ENCODE measurements at places on chromosomes 12 and 14.

DNA sequence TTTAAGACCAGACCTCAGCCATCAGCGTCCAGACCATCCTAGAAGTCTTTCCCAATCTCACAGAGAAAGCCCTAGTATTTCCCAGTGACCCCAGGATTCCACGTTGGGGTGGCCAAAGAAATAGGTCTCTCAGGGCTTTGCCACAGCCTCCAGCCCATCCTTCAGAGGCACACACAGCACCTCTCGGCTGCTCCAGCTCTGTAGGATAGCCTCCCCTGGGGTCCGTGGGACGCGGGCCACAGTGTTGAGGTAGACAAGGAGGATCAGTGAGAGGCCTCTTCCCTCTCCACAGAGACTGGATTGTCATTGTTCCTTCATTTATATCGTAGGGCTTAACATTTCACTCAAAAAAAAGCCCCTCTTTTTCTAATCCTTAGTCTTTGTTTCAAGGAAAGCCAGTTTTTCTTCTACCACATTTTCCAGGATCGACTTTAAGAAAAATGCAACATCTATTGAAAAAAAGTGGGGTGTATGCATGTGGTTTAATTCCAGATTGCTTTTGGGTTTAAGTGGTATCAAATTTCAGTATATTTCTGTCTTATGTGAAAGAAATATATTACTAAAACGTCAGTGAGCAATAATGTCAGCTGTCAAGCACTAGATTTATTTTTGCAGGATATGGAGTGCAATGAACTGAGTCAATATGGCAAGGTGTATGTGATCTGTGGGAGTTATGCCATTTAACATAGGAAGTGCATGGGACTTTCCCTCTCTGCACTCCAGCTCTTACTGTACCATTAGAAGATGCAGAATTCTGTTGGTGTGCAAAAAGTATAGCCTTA is 187.5 kb downstream of the MSRB3 start:
- no peak for DNase-seq

GRCh38 chr12:97797473-97797872 is 334.9 kb downstream of the RMST start:
- no peak for DNase-seq

DNA sequence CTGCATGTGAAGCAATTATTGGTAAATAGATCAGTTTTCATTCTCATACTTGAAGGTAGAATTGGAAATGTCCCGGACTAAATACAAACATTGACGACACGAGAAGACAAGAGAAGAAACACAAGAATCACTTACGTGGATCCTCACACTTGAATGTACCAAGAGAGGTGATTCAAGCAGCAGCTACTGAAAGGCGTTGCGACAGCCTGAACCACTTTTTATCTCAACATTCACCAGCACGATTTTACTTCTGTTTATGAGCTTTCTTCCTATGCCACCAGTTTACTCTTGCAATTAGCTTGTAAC is 3.6 kb upstream of the FZD10 start:
- no peak for DNase-seq

DNA sequence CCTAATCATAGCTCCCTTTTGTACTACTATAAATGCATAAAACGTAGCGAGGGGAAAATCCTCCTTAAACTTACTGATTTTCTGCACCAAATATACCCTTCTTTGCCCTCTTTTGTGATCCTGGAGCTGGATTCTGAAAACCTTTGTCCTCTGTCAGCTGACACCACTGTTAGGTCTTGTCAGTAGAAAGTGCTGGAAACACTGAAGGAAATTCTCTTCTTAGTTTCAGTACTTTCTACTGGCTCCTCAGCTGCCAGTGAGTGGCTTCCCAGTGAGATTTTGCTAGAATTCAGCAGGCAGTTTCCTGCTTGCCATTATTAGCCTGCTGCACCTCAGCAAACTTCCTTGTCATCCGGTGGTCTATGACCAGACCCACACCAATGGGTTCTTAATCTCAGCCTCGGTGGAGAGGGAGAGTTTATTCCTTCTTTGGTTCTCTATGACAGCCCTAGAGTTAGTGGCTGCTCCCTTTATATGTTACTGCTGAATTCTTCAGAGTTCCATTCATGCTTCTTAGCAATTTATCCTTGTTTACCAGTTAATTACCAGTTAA is 476.2 kb downstream of the FSCB start:
- DNase-seq = no peak

DNA sequence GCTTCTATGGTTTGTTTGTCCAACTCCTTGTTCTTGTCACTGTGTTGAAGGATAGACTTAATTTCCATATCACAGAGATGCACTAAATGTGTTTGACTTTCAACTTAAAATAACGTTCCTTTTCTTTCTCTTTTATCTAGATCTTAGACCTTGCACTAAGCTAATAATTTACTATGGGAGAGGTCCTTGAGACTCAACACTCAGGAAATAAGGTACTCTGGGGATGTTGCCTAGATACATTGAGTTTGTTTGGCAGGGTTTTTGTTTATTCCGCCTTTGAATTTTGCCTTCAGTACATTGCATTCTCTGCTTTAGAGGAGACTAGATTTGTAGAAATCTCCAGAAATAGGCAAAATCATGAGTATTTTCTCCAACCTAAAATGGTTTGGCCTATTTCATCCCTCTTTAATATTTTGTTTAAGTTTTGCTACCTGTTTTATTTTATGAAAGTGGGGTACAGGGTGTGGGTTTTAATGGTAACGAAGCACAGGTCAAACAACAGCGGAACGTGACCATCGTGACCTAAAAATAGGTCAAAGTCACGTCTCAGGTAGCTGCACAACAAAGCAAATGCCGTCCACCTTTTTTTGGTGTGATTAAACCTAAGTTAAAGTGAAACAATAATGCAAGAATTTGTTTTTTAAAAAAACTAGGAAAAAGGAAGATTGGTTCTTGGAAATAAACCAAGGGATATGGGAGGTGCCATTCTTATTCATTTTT is 115.3 kb upstream of the CPSF6 start:
- DNase-seq = no peak

GRCh38 chr14:99188731-99189191 is 83.2 kb downstream of the BCL11B start:
- DNase-seq = no peak

DNA sequence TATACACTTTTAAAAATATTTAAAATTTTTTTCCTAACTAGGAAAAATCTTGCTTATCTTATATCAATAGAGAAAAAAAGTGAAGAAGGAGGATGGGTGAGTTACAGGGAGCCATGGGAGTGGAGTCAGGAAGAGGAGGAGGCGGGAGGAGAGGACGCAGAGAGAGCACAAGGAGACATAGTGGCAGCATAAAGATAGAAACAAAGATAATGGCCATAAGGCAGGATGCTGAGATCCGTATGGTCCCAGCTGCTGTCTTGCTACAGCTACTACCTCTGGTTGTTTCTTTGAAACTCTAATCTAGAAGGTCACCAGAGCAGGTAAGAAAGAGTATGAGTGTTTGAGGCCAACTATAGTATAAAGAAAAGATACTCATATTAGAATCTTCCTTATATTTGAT is 2.6 kb upstream of the SOX5 start:
- no peak for DNase-seq

GRCh38 chr12:94481734-94482133 is 22.1 kb upstream of the CEP83 start:
- no peak for DNase-seq

DNA sequence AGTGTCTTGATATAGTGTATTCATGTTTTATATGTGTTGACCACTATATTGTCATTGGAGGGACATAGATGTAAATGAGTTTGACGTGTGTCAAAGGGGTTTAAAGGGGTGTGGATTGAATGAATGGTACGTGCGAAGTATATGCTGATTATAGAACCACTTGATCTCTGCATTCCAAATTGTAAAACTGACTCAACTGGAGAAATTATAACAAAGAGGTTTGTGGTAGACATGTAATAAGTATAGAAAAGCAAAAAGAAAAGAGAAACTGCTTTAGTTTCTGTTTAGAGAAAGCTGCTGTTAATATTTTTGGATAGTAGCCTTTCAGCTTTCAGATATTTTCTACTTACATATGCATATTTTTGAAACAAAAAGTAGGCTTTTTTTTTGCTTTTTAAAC is 8.9 kb upstream of the MYRFL start:
- DNase-seq = no peak

GRCh38 chr12:110108309-110109036 is 15.7 kb upstream of the IFT81 start:
- DNase-seq = no peak

DNA sequence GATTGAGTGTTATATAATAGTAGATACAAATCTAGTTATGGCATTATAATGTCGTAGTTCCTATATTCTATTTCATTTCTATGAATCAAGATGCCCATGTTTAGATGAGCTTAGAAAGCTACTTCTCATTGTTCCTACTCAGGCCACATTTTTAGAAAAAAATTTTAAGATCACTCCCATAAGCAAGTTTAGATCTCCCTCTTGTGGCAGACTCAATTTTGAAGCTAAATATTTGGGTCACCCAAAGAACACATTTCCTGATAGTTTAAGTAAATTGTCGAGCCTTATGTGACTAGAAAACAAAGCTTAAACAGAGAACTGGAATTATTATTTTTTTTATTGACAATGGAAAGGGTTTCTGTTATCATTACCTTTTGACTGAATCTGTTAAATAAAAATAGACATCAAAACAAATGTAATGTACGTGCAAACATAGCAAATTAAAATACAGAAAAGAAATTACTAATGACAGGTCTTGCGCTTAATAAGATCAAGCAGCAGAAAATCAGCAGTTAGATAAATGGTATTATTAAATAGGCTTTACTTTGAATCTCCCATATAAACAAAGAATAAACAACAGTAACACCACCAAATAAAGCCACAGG is 180.2 kb downstream of the ACSS3 start:
- DNase-seq = no peak

- no peak for DNase-seq
Measured at GRCh38 chr12:112665958-112666357, 125.6 kb upstream of the RPH3A start.

DNA sequence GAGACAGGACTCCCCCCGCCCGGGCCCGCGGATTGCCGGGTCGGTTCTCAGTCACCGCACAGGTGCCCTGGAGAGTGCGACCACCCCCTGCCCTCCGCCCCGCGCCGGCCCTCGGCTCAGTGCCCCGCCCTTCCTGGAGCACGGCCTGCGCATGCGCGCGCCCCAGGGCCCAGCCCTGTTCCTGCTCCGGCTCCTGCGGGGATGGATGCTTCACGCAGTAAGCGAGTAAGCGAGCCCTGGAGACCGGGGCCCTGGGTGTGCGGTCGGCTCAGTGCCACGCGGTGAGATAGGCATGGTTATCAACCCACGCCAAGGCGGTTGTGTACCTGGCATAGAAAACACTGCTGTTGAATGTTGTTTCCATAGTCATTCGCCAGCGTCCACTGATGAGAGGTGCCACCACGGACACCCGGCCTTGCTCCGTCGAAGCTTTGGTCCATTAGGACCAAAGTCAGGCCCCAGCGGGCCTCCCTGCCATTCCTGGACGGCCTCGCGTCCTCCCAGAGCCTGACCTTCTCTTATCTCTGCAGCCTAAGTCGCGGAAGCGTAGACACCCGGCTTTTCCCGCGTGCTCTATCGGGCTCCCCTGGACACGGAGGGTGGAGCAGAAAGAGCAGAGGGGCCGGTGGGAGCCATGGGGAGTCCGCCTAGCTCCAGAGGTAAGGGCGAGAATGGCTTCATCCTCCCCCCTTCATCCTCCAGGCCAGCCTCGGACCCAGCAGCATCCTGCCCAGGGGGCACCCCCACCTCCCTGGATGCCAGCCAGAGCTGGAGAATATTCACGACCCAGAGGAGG is 90.6 kb downstream of the PAPOLA start:
- no peak for DNase-seq

DNA sequence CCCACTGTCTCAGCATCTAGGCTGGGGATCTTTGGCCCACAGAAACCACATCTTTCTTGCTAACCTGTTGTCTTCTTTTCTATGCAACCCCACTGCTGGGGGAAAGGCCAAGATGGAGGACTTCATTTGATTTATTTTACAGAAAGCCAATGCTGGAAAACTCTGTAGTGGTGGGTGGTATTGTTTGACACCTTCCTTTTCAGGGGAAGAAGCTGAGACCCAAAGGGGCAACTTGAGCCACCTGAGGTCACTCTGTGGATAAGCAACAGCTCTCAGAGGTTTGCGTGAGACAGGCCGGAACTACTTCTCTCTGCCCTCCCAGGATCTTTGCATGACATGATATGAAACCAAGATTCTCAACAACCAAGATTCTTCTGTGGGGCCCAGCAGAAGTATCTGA is 645.2 kb downstream of the VRK1 start:
- DNase-seq = no peak

DNA sequence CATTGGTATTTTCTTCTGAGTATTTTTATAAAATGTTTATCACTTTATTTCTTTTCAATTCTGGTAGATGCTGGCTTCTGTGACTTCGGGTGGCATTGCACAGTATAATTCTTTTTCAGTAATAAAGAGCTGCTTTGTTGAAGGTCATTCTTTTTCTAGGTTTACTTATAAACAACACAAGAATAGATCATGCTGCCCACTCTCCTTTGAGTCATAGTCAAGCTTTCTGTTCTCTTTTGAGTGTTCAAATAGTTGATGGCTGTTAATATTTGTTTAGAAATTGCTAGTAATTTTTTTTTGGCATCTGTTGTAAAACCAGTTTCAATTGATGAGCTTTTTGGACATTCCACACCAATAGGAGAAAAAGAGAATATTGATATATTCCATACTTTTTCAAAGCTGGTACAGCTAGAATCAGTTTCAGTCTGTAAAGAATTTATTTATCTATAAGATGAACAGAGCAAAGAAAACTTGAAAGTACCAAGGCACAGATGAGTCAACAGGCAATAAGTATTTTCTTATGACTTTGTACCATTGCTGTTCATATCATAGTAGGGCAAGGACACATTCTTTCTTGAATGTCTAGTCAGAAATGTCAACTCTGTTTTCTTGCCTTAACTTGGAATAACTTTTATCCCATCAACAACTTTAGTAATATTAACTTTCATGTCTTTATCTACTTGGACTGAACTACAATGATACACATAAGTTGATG is 513.0 kb upstream of the SEL1L start:
- no peak for DNase-seq

DNA sequence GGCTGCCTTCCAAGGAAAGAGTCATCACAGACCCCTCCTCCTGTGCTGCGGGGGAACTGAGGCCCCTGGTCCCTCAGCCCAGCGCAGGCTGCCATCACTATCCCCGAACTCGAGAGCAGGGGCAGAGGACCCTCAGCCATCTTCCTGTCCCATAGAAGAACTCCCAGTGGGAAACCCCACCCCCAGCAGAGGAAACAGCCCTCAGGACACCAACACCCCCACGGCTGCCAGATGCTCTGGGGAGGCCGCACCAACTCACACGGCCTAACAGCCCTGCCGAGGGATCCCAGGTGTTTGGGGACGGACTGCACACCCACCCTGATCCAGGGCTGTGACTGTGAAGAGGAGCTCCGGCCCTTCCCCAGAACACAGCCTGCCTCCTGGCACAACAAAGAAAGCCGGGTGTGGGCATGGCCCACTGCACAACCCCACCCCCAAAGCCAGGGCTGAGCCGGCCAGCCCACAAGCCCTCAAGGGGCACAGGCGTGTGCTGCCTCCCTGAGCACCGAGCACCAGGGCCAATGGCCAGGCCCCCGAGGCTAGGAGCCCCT is 16.3 kb upstream of the C14orf180 start:
- no peak for DNase-seq

DNA sequence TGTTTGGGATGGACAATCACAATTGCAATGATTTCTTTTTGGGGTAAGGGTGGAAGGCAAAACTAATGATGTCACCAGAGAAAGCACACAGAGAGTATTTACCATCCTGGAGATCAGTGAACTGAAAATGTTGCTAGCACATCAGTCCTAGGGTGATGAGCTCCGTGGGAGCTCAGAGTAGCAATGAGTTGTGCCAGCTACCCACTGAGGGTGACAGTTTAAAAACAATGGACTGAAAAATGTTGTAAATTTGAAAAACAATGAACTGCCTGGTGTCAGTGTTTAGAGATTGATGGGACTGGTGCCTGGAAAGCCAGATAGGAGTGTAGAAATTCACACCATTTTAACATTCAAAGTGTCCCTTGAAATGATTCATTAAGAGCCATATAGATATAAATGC is 198.5 kb downstream of the ATP23 start:
- DNase-seq = no peak
